ENCODE measurements at places on chromosomes 11 and 22.

DNA sequence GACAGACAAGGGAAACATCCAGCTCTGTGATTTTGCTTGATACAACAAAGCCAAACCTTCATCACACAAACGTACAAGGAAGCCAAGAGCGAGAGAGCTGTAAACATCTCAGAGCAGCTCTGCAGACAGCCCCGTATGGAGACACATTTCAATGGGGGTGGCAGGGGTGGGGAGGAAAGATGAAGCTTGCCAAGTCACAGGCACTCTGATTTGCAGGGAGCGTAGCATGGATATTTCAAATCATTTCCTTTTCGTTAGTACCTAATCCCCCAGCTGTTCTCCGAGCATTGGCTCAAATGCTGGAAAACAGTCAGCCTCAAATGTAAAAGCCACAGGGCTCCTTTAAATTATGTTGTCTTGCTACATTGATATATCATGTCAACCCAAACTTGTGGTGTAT, 458.9 kb upstream of the CADM1 start:
- no peak for DNase-seq

DNA sequence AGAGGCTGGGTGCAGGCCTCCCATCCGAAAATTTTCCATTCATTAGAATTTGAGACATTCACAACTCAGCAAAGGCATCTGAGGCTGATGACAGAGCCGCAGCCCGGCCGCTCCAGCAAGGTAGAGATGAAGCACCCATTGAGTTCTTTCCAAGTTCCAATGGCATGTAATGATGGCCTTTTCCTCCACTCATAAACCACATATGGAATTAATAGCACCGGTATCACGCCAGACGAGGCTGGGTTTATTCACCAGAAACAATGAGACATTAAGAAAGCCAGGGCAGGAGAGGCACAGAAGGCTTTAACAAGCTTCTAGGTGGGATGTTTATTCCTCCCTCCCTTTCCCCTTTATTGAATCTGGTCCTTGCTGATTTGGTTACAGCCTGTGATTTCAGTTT, 534.4 kb downstream of the MN1 start:
- DNase-seq = no peak

- no peak for DNase-seq
Observed at GRCh38 chr22:28783786-28784671, 11.5 kb downstream of the CCDC117 start.

DNA sequence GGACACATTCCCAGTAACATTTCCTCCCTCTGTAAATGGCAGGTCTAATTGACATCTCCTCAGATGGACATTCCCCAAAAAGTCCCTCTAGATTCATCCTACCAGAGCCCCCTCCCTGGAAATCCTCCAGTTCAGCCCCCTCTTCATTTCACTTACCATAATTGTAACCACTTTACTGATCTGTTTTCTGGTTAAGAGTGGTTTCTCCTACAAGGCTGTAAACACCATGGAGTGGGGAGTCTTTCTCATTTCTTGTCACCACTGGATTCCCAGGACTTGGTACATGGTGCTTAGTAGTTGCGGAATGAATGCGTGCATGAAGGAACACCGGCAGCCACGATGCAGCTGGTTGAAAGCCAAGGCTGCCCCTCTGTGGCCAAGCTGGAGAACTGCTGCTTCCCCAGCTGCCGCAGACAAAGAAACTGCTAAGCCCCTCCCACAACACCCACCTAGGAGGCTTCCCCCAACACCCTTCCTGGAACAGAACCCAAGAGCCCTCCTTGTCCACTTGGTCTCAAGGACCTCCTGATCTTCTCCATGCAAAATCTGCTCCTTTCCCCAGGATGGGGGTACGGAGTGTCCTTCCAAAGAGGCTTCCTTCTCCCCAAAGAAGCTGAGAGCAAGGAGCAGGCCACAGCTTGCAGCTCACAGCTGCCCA, 18.6 kb upstream of the SCARF2 start:
- peak; percentile 59 for DNase-seq

GRCh38 chr11:118226296-118226695, 1.5 kb upstream of the JAML start:
- no peak for DNase-seq

- no peak for DNase-seq
Observed at GRCh38 chr22:41320416-41321240, 19.3 kb downstream of the ZC3H7B start.

- DNase-seq = no peak
Observed at GRCh38 chr11:17252704-17253103, 23.8 kb upstream of the NUCB2 start.

All from stimulated activated CD4-positive, alpha-beta T cell treated with anti-CD3 and anti-CD28 coated beads, Interleukin-1b, Interleukin-23, amount 100 ng/mL, for 4 hours (primary cell).